ENCODE measurements at places on chromosomes 2 and 18. TPM values are rescaled to one million over a fixed set of nuclear protein-coding genes. Genes with fewer than 3 reads are reported as not detected.

KCNG3 gene
- polyA plus RNA-seq = 0.19 TPM

DPY30 gene
- polyA plus RNA-seq = 128 TPM

SLC16A14 gene
- polyA plus RNA-seq = 1.5 TPM

- DNase-seq = no peak
These were observed 47.2 kb downstream of the HK2 start for GRCh38 chr2:74881176-74881575.

DNA sequence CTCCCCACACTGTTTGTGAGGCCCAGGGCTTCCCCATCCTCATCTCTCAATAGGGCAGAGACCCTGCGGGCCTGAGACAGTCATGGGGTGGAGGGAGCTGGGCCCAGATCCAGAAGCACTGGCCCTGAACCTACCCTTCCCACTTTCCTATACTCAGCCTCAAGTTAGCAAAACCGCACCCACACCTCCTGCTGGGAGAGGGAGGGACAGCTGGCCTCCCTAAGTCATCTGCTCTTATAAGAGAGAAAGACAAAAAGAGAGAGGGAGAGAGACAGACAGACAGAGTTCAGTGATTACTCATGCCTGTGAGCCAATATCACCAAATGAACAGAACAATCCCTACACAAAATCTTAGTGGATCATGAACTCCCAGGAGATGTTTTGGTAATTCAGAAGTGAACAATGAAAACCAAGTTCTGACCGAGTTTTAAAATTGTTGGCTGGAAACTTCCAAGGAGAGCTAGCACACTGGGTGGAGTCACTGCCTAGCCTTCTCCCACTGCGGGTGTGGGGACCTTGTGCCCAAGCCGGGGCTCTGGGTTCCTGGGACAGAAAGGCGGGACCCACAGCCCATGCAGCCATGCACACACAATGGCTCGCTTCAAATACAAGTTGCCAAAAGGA is 130.5 kb downstream of the PXDN start:
- DNase-seq = peak; percentile 29

DNA sequence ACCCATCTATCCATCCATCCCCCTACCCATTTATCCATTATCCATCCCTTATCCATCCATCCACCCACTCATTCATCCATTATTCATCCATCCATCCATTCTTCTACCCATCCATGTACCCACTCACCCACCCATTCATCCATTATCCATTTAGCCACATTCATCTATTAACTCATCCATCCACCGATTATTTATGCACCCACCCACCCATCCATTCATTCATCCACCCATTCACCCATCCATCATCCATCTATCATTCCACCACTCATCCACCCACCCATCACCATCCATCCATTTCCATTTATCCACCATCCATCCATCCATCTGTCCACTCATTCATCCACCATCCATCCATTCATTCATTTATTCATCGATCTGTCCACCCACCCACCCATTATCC is 137.4 kb upstream of the CTDP1 start:
- DNase-seq = no peak

GRCh38 chr2:140998577-140998976 is 1132.2 kb downstream of the LRP1B start:
- DNase-seq = no peak

GRCh38 chr18:42182728-42183700 is 228.0 kb downstream of the PIK3C3 start:
- DNase-seq = no peak

DNA sequence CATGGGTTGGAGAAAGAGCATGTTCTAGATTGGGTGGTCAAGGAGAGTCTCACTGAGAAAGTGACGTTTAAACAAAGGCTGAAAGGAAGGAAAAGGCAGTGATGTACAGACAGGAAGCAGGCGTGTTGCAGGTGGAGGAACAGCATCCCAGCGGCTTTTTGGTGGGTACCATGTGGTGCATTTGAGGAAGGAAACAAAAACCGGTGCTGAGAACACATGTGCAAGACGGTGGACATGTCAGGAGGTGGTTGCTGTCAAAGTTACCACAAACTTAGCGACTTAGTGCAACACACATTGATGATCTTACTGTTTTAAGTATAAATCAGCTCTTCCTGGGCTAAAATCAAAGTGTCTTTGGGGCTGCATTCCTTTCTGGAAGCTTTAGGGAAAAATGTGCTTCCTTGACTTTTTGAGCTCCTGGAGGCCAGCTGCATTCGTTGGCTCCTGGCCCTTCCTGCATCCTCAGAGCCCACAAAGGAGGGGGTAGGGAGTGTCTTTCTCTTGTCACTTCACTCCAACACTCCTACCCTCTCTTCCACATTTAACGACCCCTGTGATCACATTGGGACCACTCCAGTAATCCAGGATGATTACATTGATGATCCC is 380.6 kb downstream of the FBXO15 start:
- no peak for DNase-seq

GRCh38 chr2:19543663-19544383 is 185.4 kb upstream of the OSR1 start:
- DNase-seq = no peak

DNA sequence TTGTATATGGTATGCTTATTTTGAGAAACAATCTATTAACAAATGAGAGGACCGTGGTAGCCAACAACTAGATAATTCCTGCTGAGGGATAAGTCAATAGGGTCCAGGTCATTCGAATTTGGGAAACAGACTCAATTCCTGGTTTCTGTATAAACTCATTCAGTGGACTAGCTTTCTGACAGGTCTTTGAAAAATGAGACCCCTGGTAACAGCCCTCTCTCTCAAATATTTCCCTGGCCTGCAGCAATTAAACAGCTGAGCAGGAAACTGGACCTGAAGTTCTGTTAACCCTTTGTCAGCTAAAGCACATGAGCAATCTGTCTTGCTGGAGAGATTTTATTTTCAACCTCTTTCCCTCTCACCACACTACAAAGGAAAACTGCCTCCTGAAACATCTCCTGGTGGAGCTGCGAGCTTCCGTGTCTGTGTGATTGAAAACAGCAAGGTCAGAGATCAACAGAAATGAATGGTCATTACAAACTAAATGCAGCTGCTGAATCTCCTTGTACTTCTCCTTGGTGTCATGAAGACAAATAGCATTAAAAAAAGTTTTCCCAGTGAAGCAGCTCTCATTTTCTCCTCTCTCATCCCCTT is 70.3 kb upstream of the CCDC85A start:
- DNase-seq = no peak

- DNase-seq = no peak
These were observed 12.2 kb upstream of the BOD1L2 start for GRCh38 chr18:57134618-57135135.

GRCh38 chr18:7568426-7568825 is 1.3 kb downstream of the PTPRM start:
- DNase-seq = peak; percentile 90

CMPK2 gene
- 2.8 TPM for polyA plus RNA-seq

ABCG5 gene
- not detected for polyA plus RNA-seq

DNA sequence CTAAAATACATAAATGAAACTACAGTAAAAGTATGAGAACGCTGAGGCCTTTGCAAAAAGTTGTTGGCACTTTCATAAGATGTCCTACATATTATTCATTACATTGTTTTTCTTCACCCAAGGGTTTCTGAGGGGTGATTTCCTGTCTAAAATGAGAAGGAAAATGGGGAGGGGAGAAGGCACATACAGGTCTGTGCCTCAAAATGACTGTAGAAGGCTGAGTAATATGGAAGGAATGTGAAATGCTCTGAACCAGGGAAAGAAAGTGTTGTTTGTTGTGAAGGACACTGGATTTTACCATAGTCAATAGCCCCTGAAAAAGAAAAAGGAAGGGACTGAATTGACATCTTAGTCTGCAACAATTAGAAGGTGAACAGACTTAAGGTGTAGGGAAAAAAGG is 99.5 kb upstream of the RNF152 start:
- no peak for DNase-seq

DNA sequence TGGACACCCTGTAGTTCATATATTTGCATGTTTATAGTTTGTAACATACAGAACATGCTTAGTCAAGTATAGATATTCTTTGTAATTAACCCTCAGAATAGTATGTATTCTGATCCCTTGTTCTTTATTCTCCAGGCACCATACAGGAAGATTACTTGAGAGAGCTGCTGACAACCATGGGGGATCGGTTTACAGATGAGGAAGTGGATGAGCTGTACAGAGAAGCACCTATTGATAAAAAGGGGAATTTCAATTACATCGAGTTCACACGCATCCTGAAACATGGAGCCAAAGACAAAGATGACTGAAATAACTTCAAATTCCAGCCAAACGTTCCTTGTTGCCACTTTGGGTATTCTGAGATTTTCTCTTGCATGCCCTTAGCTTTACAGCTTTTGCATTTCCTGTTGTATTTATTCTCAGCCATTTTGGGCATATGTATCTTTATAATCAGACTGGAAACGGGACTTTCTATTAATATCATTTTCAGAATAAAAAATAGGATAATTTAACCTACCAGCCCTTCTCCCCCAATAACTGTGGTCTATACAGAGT is 6.2 kb upstream of the MYL12B start:
- no peak for DNase-seq

Measured in kidney (tissue), 22 donors.